Hematopoietic multipotent progenitor cell treated with erythropoietin and hydrocortisone succinate and interleukin-3 and kit ligand, for 6 days (in vitro differentiated cells): ENCODE measurements at places on chromosomes 5 and 9.
A peak's percentile ranks its signal among the peaks of the same experiment; 100 is the strongest.

DNA sequence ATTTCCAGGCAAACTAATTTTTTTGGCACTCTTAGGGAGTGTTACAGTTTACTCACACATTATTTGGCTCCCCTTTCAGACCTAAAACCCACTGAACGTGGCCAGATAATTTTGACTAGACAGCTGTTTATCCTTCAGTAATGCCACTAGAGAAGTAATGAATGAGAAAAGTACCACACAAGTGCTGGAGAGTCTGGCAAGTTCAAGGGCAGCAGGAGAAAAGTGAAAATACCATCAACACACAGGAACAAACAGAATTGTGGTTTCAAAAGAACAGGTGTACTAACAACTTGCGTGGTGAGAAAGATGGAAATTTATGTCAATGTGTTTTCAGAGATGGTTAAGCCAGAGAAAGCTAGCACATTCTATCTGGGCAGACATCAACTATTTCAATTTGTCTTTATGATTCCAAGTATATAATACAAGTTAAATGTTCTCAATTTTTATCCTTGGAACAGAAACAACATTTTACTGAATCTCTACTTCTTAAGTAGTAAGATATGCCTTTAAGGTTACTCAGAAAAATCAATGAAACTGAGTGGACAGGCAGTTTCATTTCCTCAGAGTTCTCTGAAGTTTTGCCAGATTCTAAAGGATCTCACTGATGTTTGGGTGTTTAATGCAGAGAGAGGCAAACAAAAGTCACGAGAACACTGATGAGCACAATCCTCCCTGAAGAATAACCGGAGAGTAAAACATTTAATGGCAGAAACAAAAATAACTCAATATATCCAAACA lies 91.0 kb downstream of the ARSB start:
- no peak for DNase-seq

DNA sequence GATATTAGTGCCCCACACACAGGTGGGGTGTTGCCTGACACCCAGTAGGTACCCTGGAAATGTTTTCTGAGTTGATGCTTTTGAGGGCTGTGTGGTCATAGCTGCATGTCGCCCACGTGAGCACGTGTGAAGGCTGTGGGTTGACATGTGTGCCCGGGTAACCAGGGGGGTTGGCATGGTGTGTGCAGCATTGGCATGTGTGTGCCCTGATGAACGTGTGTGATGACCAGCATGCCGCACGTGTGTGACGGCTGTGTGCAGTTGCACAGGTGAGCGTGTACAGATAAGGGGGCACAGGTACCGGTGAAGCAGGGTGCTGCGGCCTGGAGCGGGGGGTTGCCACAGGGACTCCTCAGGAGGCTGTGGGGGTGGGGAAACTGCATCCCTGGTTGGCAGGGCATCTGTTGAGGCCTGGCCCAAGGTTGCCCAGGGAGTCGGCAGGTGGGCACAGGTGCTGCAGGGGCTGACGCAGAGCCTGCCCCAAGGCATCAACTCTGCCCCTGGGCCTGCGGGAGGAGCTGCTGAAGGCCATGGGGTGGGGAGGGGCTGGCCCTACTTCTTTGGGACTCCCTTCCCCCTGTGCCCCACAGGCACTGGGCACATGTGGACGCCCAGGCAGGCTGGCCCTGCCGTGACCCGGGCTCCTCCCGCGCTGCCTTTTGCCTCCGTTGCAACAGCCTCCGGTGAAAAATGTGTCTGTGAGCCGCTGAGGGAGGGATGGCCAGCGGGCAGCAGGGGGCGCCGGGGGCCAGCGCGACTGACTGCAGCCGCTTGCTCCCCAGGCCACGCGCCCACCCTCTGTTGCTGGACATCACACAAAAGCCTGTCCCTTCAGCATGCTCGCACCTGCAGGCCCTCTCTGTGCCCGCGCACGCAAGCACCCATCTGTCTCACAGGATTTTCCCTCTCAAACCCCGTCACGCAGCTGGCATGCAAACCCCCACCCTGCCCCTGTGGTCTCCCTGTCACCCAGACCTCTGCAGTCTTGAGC lies 2.2 kb downstream of the UNC5A start:
- DNase-seq, result peak; percentile 59

DNA sequence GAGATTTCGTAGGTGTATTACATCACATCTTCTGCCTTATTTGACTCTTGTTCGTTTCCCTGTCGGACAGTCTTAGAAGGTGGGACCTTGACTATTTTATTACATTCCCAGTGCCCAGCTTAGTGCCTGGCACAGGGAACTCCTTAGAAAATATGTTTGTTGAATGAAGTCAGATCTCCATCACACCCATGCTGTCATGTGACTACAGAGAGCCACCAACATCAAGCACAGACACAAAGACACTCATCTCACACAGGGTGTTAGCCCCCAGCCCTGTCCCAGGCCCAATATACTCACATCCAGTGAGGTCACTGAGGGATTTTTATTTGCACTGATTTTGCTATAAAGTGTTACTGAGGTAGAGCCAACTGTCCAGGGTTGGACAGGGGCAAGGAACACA lies 692 bp upstream of the SRA1 start:
- DNase-seq, result no peak

GRCh38 chr5:150700246-150700593 lies 642 bp downstream of the RBM22 start:
- DNase-seq, result no peak

DNA sequence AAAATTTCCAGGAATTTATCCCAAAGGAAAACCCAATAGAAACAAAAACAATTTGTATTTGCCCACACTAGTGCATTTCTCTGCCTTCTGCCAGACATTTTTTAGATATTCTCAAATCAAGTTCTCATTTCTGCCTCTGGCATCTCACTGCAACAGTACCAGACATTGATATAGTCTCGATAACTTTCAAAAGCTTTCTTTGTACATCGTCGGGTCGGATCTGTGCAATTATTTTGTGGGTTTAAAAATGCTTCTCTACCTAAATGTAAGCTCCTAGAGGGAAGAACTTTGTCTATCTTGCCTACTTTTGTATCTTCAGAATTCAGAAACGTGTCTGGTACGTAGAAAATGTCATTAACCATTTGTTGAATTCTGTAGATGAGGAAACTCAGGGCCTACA lies 125.5 kb upstream of the LIFR start:
- no peak for DNase-seq

DNA sequence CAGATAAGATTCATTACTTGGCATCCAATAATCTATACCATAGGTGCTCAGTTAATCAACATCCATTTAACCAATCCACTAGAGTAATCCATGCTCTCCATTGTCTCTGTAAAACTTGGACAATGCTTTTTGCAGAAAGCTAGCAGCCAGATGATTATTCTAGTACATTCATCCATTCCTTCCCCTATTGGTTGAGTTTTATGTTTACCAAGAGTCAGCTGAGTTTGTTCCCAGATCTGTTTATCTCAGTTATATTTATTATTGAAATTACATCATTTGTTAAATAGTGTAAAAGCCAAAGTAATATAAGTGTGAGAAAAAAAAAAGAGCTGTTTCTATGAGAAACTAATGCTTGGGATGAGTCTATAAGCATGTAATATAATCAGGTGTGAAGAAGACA lies 63.3 kb upstream of the TMC1 start:
- no peak for DNase-seq

DNA sequence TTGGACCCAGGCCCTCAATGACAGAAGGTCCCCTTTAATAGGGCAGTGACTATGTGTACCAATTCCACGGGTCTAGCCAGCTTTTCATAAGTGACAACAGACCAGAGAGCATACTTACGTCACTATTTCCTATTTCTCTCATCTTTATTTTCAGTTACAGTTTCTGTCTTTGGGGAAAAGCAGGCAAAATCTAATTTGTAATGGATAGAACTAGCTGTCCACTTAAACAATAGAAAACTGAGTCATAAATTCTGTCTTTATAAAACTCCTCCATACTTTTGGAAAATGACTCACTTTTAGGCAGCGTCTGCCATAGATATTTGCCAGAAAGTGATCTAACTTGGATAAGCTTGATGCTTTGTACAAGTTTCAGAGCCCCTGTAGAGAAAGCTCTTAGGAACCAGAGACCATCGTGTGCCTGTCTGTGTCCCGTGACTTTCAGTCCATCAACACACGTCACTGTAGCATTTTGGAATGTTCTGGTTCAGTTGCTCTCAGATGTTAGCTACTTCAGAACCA lies 101.9 kb downstream of the F2RL2 start:
- DNase-seq, result no peak

- no peak for DNase-seq
Measured at GRCh38 chr9:82912645-82913044, 150.3 kb downstream of the RASEF start.

DNA sequence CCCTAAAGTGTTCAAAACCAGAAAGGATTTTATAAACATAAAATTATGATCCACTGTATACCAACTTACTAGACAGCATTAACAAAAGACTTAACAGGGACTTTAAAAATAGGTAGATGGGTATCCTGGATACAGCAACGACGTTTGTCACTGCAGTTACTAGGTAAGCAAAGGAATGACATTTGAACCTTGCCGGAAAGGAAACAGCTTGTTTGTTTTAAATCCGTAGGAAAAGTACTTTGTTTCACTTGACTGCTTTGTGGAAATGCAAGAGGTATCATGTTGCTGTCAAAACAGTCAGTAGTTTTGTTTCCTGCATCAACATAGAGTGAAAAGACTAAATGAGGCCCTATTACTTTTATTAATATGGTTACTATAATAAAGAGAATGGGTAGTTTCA lies 122.9 kb downstream of the CDC42SE2 start:
- no peak for DNase-seq

GRCh38 chr5:174596429-174596828 lies 128.0 kb upstream of the MSX2 start:
- no peak for DNase-seq

GRCh38 chr9:2411459-2412215 lies 209.9 kb upstream of the VLDLR start:
- no peak for DNase-seq

DNA sequence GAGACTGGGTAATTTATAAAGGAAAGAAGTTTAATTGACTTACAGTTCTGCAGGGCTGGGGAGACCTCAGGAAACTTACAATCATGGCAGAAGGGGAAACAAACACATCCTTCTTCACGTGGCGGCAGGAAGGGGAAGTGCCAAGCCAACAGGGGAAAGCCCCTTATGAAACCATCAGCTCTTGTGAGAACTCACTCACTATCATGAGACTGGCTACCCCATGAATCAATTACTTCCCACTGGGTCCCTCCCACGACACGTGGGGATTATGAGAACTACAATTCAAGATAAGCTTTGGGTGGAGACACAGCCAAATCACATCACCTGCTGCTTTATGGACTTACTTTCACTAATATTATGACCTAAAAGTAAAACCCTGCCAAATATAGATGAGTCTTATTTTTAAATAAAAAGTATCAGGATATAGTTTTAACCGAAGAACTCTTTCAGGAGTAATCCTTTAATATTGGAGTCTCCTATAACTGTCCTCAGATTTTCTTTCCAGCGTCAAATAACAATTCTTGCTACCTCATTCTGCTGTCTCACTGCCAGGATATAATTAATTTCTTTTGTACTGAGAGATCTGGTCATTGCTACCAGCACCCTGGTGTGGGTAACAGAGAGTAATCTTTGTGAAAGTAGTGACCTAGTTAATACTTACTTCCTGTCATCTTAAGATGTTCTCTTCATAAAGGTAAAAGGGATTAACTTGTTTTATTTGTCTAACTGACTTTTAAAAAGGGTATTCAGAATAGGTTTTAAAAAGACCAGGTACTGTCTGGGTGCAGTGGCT lies 68.6 kb downstream of the NLN start:
- DNase-seq, result peak; percentile 42

DNA sequence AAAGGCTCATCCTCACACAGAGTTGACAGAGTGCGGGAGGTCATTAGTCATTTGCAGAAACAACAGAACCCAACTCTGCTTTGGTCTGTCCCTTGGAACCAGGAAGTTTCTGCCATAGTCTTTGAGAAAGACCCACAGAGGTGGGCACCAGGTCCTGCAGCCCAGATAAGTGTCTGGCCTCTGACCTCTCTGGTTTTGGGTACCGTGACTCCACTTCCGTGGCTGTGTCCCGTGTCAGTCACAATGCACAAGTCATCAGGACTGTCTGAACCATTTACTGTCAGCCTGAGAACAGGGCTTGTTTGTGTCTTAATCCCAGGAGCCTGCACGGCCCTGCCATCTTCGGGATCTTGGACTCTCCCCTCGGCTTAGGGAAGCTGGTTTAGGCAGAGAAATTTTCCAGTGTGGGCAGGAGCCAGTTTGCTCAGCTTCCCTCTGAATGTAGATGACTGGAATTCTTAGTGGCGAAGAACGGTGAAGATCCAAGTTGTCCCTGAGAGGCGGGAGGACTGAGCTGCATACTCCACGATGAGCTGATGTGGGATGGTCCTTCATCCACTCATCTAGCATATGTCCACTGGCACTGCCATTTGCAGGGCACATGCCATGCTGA lies 11.9 kb downstream of the GSN start:
- no peak for DNase-seq
